ENCODE measurements at places on chromosomes 2 and 18.

DNA sequence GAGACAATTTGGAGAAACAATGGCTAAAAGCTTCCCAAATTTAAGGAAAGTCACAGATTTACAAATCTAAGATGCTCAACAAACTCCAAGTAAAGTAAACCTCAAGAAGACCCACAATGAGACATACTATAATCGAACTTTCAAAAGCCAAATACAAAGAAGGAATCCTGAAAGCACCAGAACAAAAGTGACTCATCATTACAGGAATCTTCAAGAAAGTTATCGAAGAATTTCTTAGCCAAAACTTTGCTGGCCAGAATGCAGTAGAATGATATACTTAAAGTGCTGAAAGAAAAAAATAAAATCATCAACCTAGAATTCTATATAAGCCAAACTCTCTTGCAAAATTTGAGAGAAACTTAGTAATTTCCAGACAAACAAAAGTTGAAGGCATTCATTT lies 106.5 kb upstream of the TMEM200C start:
- DNase-seq: no peak

DNA sequence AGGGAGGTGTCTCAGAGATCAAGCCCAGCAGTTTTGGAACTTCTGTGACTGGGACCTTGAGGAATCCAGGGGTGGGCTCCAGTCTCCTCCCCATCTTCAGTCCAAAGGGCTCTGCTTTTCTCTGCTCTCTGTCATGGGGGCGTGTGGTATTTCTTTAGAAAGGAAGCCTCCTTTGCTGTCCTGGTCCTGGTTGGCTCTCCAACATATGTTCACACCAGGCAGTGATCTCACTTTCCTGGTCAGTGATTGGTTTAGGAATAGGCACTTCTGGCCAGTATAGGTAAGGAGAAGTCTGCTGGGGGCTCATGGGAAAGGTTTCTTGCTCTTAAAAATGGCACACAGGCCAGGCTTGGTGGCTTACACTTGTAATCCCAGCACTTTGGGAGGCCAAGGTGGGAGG lies 115.5 kb upstream of the HAAO start:
- DNase-seq: no peak

DNA sequence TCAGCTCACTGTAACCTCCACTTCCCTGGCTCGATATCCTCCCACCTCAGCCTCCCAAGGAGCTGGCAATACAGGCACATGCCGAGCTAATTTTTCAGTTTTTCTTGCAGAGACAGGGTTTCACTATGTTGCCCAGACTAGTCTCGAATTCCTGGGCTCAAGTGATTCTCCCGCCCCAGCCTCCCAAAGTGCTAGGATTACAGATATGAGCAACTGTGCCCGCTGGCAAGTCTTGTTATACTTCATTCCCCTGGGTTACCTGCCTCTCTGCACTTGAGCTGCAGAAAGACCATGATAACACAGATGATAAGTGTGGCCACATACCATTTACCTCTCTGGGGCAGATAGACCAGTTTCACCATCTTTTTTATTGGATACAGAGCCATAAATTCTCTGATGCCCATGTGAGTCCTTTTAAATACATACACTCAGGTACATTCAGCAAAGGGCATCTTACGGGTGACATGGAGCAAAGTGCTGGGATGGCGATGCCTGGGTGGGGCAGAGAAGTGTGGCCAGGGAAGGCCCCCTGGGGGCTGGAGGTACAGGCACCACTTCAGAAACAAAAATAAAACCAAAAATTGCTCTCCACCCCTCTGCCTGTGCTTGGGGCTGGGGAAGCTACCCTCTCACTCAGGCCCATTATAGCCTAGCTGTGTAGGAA lies 20.4 kb downstream of the CCT7 start:
- no peak for DNase-seq

- no peak for DNase-seq
These were observed 48.7 kb upstream of the CD226 start for GRCh38 chr18:69996417-69996816.

- DNase-seq: no peak
These were observed 24.6 kb upstream of the SPP2 start for GRCh38 chr2:234025891-234026401.

- DNase-seq: no peak
These were observed 798 bp downstream of the TANC1 start for GRCh38 chr2:158969162-158969714.

DNA sequence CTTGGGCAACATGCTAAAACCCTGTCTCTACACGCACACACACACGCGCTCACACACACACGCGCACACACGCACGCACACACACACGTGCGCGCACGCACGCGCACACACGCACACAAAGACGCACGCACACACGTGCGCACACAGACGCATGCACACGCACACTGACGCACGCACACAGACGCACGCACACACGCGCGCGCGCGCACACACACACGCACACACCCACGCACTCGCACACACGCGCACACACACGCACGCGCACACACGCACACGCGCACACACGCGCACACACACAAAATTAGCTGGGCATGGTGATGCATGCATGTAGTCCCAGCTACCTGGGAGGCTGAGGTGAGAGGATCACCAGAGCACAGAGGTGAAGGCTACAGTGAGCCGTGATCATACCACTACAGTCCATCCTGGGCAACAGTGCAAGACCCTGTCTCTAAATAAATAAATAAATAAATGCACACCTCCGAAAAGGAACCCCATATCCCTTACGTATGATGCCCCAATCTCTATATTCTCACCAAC lies 8.1 kb upstream of the IAH1 start:
- no peak for DNase-seq

DNA sequence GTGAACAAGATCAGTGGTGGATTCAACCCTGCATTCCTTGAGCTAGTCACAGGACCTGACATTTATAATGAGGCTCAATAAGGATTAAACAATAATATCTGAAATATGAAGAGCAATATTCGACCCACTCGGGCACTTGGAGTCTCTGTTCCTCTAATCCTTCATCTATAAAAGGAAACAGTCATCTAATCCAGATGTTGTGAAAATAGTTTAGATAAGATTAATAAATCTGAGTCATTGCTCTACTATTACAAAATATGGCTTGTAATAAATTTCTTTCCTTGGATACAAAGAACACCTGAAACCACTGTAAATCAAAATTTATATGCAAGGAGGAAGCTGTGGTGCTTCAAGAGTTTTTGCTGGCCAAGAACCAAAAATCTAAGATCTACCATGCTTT lies 846.9 kb upstream of the ACVR2A start:
- DNase-seq: no peak

DNA sequence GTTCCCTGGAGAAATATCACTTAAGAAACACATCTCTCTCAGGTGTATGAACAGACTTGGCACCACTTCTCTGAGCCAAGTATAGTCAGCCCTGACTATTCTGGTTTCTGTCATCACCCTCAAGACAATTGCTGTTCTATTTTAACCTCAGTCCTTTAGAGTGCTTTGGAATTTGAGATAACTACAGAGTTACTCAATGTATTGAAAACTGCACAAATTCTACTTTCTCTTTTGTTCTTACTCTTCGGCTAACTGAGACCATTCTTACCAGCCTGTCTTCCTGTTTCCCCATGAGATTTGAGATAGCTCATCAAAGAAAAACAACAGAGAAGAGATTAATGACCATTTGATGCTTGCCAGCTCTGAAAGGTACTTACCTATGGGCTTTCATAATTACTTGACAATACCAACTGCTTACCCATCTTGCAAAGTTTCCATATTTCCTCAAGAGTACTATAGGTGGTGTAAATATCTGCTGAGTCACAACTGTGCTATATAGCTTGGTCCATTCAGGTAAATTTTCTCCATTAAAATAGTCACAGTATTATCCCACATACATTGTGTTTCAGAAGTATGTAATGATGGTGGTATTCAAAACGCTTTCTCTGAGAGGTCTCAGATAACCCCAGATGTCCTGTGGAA lies 467.5 kb upstream of the CHST9 start:
- no peak for DNase-seq

GRCh38 chr2:133314795-133315194 lies 253.5 kb downstream of the NCKAP5 start:
- DNase-seq: no peak

DNA sequence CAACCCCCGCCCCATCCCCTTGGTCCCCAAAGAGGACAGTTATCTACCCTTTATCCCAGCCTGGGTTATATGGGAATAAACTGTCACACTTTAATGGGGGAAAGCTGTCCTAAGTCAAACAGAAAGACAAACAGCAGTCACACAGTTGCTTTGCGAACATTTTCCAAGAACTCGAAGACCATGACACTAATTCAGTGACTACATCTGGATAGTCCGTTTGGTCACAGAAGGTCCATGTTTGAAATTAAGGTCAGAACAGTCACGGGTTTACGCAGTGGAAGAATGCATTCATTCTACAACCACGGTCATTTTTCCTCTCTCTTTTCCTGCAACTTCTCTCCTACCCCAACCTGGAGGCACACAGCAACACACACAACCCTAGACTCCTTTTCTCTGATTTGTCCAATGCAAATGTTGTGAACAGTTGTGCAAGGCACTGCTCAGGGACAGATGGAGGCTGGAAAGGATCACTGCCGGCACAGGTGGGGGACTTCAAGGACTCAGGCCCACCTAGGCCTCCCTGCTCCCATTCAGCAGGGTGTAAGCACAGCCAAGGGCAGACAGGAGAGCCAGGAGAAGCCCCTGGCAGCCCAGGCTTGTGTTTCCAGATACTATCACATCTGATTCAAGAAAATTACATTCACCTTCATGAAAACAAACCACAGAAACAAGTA lies 39.9 kb downstream of the ZNF516 start:
- DNase-seq: no peak

DNA sequence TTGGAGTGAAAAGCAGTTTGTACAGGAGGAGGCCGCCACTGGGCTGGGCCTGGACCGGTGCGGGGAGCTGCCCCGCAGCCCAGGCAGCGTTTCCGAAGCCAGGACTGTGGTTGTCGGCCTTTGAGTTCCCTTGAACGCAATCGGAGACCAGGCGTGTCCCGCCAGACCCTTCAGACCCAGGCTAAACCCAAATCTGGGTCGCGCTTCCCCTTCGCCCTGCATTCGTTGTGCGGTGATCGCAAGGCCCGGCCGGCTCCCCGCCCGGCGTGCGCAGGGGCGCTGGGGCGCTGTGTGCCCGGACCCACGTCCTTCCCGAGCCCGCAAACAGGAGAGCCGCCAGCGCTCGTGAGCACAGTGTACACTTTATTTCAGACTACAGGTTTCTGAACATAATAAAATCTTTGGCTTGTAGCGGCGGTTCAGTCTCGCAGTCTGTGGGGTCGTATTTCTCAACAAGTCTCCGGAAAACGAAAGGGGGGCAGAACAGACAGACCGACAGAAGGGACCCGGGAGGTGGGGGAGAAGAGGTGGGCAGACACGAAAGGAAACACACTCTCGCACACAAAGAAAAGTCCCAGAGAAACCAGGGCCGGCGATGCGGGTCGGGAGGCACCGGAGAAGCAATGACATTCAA lies 5.5 kb downstream of the EN1 start:
- DNase-seq: no peak

GRCh38 chr18:11145413-11146191 lies 3.8 kb downstream of the PIEZO2 start:
- no peak for DNase-seq

DNA sequence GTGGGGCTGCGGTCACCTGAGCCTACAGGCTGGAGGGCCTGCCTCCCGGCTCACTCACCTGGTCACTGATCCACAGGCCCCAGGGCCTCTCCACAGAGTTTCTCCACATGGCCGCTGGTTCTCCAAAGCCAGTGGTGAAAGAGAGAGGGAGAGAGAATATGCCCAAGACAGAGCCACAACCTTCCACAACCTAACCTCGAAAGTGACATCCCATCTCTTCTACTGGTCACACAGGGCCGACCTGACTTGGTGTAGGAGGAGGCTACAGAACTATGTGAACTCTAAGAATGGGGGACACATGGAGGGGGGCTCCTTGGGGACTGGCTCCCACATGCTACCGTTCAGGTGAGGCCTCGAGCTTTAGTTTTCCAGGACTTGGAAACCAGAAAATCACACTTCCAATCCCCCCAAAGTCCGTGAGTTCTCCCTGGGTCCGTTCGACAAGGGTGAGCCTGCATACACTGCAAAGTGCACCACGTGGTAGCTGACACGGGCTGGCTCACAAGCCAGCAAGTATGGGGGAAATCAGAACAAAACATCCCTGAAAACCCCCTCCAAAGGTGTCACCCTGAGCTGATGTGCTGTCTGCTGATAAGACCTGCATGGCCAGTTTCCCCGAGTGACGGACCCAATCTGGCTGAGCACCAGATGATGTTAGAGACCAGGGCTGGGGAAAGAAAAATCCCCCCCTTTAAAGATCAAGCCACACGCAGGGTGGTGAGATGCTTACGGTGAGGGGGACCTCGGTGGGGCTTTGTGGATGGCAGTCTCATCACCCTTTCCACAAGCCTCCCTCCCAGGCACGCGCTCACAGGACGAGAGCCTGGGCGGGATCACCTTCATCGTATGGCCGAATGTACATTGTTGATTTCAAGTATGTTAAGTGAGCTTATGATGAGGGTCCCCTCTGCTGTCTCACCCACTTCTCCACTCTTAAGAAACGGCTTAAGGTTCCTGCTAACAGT lies 54.2 kb upstream of the SEMA4C start:
- DNase-seq: no peak

DNA sequence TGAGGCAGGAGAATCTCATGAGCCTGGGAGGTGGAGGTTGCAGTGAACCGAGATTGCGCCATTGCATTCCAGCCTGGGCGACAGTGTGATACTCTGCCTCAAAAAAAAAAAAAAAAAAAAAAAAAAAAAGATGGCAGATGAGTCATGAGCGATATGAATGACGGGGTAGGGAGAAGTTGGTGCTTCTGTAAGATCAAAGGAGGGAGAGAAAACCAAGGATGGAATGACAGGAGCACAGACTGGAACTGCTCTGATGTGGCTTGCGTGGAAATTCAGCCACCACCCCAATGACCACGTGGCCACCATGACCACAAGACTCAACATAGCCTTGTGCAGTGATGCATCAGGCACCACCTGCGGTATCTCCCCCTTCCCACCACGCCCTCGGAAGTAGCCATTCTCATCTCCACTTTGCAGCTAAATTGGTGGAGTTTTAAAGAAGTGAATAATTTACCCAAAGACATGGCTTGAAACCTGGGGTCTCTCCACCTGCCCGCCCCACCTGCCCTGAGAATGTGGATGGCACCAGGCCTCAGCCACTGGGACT lies 96.0 kb downstream of the ACKR3 start:
- no peak for DNase-seq

DNA sequence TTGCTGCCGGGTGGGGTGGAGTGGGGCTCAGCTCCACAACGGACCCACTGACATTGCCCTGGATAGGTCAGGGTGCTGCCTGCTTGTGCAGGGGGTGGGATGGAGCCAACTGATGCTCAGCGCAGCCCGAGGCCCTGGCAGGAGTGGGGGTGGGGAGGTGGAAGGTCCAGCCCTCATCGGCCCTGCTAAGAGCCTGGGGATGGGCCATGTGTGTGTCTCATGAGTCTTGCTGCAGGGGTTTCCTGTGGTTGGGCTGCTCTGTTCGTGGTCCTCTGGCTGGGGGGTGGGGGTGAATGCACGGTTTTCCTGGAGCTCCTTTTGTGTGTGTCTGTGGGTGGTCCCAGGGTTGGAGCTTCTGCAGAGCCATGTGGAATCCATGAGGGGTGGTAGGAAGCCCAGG lies 39.4 kb upstream of the GALR1 start:
- no peak for DNase-seq

DNA sequence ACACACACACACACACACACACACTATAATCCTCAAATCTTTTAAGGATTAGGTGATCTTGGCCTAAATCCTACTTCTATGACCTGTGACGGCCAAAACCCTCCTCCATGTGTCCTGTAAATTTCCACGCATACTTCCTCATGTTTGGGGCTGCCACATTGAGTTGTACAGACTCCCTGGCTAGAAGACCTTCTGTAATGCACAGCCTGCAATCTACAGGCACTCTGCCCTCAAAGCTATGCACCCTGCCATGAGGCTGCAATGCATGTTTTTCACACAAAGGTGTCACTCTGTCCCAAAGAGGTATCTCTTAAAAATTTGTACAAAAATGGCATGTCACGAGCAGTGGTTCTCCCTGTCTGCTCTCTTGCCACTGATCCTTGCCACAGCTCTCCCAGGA lies 26.4 kb upstream of the B4GALT6 start:
- no peak for DNase-seq

Measured in NCI-H1105 (cell line).